ENCODE measurements at places on chromosomes 11 and 22.

GRCh38 chr11:134170919-134171281 is 52.9 kb downstream of the NCAPD3 start:
- no peak for DNase-seq

DNA sequence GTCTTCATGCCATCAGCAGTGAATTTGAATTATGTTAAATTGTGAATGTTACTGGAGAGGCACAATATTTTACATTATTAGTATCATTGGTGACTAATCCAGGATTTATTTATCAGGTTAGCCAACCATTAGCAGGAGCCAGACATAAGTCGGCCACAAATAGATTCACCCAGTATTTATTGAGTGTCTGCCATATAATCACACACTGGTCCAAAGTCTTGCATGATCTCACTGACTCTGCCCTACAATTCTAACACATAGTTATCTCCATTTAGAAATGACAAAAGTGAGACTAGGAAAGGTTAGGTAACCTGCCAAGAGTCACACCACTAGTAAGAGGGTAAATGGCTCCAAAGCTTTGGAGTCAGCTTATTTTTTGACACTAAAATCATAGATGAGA is 179.6 kb downstream of the BLID start:
- no peak for DNase-seq

- peak; percentile 29 for DNase-seq
Measured at GRCh38 chr22:35915477-35916013, 113.1 kb downstream of the RBFOX2 start.

DNA sequence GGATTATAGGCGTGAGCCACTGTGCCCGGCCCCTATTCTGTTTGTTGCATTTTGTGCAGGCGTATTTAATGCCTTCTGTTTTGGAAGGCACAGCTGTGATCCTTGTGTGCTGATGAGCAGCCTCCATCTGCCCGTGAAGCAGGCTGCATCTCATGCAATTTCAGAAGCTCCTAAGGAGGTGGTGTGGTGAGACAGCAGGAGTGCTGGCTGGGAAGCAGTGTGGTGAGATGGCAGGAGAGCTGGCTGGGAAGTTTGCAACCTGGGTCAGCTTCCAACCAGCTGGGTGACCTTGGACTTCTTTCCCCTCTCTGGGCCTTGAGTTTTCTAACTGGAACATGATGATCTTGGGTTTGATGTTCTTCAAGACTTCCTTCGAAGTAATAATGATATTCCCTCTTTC is 525.1 kb downstream of the TBC1D22A start:
- no peak for DNase-seq
